Hematopoietic multipotent progenitor cell treated with erythropoietin and hydrocortisone succinate and interleukin-3 and kit ligand, for 8 days (in vitro differentiated cells): ENCODE measurements at places on chromosomes 7 and 10.

DNA sequence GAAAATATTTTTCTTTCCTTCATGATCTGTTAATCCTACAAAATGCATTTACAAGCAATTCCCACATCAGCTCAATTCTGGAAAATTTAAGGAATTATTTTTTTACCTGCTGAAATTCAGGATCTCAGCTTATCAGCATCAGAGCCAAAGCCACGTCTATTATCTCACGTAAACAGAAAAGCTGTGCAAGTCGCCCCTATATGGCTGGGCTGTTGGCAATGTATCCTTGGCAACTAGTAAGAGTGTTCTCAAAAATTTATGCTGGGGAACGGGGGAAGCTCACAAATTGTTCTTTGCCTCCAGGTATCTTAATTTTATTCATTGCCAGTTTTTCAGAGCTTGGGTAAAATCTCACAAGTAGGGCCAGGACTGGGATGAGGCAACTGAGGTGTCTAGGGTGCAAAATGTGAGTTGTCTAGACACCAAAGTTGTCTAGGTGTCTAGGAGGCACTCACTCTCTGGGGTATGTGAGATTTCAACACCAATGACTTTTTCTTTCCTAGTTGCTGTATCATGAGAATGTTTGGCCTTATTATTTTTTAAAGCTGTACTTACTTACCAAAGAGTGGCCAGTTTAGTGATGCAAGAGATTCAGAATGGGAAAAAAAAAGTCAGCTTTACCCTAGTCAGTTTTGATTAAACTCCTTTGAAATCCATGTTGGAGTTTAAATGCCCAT, 5.1 kb downstream of the GSTO2 start:
- DNase-seq, result peak; percentile 65

- no peak for DNase-seq
Measured at GRCh38 chr10:52331638-52332364, 17.7 kb downstream of the DKK1 start.

DNA sequence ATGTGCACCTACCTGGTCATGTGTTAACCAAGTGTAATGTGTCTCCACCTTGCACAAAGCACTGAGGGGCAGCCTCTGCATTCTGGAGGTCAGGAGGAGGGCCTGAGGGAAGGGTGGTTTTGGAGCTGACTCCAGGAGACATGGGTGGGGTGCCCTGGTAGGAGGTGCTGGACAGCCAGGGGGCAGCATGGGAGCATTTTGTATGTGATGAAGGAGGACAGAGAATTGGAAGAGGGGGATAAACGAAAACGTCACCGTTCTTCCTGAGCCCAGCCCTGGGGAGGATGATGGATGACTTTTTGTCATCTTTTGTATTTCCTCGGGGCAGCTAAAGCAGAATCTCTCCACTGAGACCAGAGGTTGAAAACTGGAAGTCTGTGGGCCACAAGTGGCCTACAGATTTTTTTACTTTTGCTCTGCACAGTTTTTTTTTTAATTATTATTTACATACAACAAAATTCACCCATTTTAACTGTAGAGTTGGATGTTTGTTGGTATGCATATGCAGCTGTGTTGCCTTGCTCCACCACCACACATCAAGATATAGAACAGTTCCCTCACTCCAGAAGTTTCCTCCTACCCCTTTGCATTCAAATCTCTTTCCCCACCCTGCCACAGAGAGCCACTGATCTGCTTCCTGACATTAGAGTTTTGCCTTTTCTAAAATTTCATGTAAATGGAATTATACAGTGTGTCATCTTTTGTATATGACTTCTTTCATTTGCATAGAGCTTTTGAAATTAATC, 242.5 kb downstream of the VTI1A start:
- DNase-seq, result peak; percentile 14

DNA sequence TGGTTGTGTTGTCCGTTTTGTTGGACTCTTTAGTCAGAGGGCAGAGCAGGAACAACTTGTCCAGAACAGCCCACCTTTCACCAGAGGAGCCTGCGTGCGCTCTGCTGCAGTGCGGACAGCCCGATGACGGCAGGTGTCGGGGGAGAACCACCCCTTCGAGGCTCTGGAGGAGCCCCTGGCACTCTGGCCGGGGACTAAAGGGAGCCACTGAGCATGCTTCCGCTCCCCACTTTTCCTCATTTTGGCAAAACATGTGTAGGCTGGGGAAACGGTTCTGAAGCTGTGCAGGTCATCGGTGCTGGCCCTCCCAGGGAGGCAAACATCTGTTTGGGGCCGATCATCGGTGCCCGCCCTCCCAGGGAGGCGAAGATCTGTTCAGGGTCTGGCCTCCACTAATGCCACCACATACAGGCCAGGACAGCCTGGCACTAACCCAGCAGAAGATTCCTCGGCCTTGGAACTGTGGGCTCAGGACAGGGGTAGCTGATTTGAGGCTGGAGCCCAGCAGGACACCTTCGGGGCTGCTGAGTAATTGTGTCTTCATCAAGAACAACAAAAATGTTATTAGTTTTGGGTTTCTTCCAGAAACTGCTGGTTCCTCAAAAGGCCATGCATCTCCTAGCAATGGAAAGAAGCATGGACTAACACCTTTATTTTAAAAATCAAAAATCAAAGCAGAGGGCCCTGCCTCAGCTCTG, 124.4 kb upstream of the TCERG1L start:
- DNase-seq, result no peak

- DNase-seq, result no peak
Measured at GRCh38 chr10:73287441-73287840, 35.0 kb upstream of the MRPS16 start.

- no peak for DNase-seq
Measured at GRCh38 chr7:46393142-46393541, 472.1 kb upstream of the IGFBP3 start.

- DNase-seq, result no peak
Measured at GRCh38 chr10:79021331-79021907, 47.3 kb upstream of the ZMIZ1 start.

DNA sequence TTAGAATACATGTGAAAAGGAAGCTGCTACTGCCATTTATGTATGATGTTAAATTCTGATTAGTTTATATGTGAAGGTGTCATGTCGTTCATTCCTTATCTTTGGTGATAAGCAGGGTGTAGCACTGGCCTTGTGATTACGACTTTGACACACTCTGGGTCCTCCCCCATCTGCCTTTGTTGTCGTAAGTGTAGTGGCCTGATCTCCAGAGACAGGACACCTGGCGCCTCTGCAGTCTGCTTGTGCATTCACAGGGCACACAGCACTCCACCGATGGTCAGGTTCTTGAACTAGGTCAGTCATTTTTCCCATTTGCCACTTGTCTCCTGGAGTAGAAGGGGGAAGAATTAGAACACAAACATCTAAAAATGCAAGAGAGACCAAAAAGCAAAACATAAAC, 186.0 kb downstream of the PRKCQ start:
- DNase-seq, result no peak

GRCh38 chr10:23099079-23099478, 3.7 kb downstream of the MSRB2 start:
- no peak for DNase-seq

DNA sequence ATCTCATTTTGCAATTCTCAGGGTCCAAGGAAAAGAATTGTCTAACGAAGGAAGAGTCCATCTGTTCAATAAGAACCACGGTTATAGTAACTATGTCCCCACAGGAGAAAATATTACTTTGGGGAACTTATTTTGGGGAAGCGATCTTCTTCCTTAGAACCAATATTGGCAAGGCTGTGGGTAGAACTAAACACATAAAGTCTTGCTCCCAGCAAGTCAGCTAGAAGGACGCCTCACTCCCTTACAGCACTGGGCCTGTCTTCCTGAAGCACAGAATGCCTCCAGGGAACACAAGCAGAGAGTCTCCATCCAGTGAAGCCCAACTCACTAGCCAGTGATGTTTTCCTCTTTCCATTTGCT, 30.2 kb downstream of the C10orf71 start:
- DNase-seq, result no peak

DNA sequence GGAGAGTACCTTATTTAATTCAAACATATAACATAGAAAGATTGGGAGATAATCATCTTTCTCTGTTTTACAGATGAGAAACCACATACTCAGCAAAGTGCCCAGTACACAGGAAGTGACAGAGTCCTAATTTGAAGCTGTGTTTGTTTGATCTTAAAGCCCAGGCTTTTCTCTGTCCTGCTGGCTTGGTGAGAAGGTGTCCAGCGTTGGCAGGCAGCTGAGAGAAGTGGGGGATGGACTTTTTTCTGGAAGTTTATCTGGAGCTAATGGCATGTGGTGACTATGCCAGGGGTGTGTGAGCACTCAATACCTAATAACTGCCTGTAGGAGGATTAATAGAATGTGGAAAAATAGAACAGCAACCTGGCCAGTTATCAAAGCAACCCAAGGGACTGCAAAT, 60.8 kb downstream of the NPSR1 start:
- no peak for DNase-seq

DNA sequence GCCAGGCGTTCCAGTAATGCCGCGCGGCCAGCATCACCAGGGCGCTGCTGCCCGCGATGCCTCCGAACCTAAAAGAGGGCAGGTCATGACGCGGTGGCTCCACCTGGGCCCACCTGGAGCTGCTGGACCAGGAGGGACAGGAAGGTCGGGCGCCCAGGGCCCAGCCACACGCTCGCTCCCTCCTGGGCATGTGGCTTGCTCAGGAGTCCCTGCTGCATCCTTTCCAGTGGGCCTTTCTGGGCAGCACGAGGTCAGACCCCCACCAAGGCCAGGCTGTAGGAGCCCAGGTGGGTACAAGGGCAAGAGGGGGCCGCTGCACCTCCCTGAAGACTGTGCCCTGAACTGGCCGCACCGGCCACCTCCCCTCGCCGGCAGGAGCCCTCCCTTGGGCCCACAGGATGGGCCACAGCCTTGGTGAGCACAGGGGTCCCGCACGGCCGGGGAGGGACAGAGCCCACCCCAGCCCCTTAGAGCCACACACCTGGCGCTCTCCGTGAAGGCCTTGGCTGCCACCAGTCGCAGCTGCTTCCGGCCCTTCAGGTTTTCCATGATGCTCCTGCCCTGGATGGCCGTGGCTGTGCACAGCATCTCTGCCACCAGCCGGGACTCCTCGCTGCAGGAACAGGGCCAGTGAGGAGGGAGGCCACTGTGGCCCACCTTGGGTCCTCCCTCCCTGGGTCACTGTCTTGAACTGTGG, 43.2 kb downstream of the CFAP46 start:
- DNase-seq, result no peak

DNA sequence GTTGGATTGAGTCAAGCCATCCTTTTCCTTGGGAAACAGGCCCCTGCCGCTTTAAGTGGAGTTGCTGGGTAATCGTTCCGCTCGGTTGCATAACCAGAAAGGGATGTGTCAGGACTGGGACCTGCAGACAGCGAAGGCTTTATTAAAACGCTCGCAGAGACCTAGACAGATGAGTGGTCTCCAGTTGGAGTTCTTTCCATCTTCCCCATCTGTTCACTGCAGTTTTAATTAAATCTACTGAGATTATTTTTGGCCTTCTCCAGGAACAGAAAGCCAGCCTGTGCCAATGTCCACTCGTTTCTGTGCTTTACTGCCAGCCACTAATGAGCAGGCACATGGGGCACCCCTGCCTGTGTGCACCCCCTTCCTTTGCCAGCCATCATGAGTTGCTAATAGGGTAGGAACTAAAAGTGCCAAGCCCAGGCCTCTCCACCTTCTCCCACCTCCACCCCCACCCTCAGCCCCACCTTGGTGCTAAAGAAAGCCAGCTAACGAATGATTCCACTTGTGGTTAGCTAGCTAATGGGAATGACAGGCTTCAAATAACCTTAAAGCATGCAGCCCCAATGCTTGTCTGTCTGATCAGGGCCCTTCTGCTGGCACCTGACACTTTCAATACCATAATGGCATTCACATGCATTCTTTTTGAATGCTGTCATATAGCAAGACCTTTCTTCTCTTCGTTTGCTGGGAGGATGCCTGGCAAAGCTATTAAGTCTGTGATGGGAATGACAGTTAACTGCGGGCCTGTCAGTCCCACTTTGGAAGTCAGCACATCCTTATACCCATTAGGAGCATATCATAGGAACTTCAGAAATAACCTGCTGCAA, 556.8 kb upstream of the GALNT17 start:
- no peak for DNase-seq

DNA sequence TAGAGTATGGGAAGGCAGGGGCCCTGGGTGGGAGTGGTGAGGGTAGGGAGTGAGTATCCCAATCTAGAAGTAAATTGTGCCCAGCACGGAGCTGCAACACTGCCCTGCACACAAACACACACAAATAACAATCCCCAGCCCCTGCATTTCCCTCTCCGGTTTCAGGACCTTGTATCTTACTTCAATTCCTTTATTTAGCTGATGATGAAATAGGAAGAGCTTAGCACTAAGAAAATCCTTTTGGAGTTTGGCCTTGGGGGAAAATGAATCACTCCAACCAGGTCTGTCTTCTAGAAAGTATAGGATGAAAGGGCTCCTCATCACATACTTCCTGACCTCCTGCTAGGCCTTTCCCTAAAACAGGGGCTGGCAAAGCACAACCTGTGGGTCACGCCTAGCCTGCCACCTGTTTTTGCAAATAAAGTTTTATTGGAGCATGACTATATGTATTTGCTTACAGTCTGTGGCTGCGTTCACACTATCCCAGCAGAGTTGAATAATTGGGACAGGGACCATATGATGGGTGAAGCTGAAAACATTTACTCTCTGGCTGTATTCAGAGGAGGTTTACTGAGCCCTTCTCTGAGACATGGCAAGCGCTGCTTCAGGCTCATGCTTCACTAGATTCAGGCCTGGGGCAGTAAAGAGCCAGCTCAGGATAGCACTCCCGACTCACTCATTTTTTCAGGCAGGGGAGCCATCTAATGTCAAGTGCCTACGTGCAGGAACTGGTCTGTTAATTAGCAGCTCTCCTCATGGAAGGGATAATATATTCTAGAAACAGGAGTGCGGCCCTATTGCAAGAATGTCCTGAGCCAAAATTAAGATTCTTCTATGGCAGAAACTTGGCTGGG, 111.0 kb downstream of the EGFR start:
- no peak for DNase-seq

- DNase-seq, result no peak
Measured at GRCh38 chr7:102988631-102989560, 76.1 kb downstream of the LRRC17 start.

GRCh38 chr10:76139431-76139830, 708.0 kb downstream of the LRMDA start:
- DNase-seq, result no peak
